Endodermal cell (in vitro differentiated cells): ENCODE measurements at places on chromosomes 7 and 10. TPM values are rescaled to one million over a fixed set of nuclear protein-coding genes. Genes with fewer than 3 reads are reported as not detected.
A peak's percentile ranks its signal among the peaks of the same experiment; 100 is the strongest.

GRCh38 chr7:8178353-8178752 is 83.6 kb downstream of the ICA1 start:
- H3K27ac ChIP-seq = no peak overlapping the region
- no peaks in the 10 kb centered on the region for H3K4me1 ChIP-seq
- H3K27me3 ChIP-seq = no peaks in the 10 kb centered on the region
- H3K36me3 ChIP-seq = no peaks in the 10 kb centered on the region
- no peak overlapping the region for H3K4me3 ChIP-seq
- DNase-seq = no peak

- no peaks in the 10 kb centered on the region for H3K27me3 ChIP-seq
- no peak overlapping the region for H3K4me3 ChIP-seq
- no peaks in the 10 kb centered on the region for H3K36me3 ChIP-seq
- no peak for DNase-seq
- H3K27ac ChIP-seq = no peak overlapping the region
These were observed 288.9 kb upstream of the SEMA3C start for GRCh38 chr7:81207801-81208200.

- no peaks in the 10 kb centered on the region for H3K4me1 ChIP-seq
- no peak overlapping the region for H3K27ac ChIP-seq
- no peak for DNase-seq
- no peak overlapping the region for H3K4me3 ChIP-seq
- H3K36me3 ChIP-seq = no peaks in the 10 kb centered on the region
- peaks cover 75% of the 10 kb centered on the region for H3K27me3 ChIP-seq
These were observed 77.9 kb upstream of the ADO start for GRCh38 chr10:62726638-62727037.

GRCh38 chr7:129163875-129164544 is 19.5 kb downstream of the TSPAN33 start:
- peaks cover 6% of the 10 kb centered on the region for H3K36me3 ChIP-seq
- no peak for DNase-seq
- no peak overlapping the region for H3K27ac ChIP-seq
- no peak overlapping the region for H3K4me3 ChIP-seq
- no peaks in the 10 kb centered on the region for H3K4me1 ChIP-seq

DNA sequence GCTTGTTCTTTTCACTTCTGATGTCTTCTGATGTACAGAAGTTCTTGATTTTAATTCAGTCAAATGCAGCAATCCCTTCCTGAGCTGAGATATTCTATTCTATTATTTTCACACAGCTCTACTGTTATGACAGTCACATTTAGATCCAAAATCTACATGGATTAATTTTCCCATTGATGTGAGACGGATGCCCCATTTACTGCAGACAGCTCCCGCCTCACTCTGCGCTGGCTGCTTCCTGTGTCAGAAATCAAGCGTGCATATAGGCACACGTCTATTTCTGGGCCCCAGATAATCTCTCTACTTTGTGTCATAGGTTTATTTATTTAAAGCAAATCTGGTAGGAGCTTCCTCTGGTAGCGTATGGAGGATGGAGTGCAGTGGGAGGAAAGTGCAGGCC is 6.7 kb downstream of the BNIP3 start:
- H3K27me3 ChIP-seq = no peaks in the 10 kb centered on the region
- H3K4me3 ChIP-seq = no peak overlapping the region
- H3K36me3 ChIP-seq = peaks cover 83% of the 10 kb centered on the region
- H3K4me1 ChIP-seq = no peaks in the 10 kb centered on the region
- DNase-seq = no peak
- H3K27ac ChIP-seq = no peak overlapping the region

GRCh38 chr7:69696686-69697685 is 98.7 kb downstream of the AUTS2 start:
- DNase-seq = no peak
- H3K27ac ChIP-seq = no peak overlapping the region
- H3K4me1 ChIP-seq = peaks cover 35% of the 10 kb centered on the region
- H3K4me3 ChIP-seq = no peak overlapping the region
- no peaks in the 10 kb centered on the region for H3K36me3 ChIP-seq

GRCh38 chr10:63384001-63384400 is 81.8 kb downstream of the JMJD1C start:
- H3K27ac ChIP-seq = no peak overlapping the region
- H3K4me1 ChIP-seq = peaks cover 3% of the 10 kb centered on the region
- no peaks in the 10 kb centered on the region for H3K27me3 ChIP-seq
- peaks cover 16% of the 10 kb centered on the region for H3K36me3 ChIP-seq
- H3K4me3 ChIP-seq = no peak overlapping the region
- DNase-seq = no peak

DNA sequence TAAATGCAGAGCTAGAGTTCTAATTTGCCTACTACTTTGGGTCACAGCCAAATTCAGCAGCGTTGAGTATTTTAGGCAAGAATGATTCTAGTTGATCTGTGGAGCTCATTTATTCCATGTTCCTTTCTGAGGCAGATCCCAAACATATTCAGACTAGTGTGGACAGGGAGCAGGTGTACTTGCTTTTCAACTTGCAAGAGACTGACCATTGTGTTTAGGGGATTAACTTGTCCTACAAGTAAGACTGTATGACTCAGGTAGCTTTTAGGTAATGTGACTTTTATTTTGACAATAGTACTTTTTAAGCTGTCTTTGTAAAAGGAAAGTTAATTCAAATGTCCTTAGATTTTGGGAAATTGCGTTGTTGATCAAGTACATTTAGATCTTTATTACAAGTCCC is 285.5 kb downstream of the TWIST1 start:
- DNase-seq = no peak
- H3K4me3 ChIP-seq = no peak overlapping the region
- no peaks in the 10 kb centered on the region for H3K36me3 ChIP-seq
- no peaks in the 10 kb centered on the region for H3K27me3 ChIP-seq

DNA sequence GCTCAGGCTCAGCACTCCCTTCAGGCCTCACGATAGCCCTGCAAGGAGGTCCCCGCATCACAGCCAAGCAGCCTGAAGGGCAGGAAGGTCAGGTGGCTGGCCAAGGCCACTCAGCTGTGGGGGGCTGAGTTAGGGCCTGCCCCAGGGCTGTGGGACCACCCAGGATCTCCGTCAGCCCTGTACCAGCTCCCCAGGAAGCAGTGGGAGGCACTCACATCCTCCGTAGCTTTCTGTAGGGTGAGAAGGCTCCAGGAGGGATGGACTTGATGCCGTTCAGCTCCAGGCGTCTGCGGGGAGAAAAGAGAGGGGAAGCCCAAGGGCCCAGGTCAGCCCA is 125.9 kb downstream of the SLIT1 start:
- H3K27me3 ChIP-seq = no peaks in the 10 kb centered on the region
- H3K4me3 ChIP-seq = no peak overlapping the region
- no peak overlapping the region for H3K27ac ChIP-seq
- no peaks in the 10 kb centered on the region for H3K36me3 ChIP-seq
- H3K4me1 ChIP-seq = no peaks in the 10 kb centered on the region
- no peak for DNase-seq

- no peaks in the 10 kb centered on the region for H3K36me3 ChIP-seq
- no peaks in the 10 kb centered on the region for H3K4me1 ChIP-seq
- no peak overlapping the region for H3K4me3 ChIP-seq
- DNase-seq = no peak
- H3K27me3 ChIP-seq = no peaks in the 10 kb centered on the region
- H3K27ac ChIP-seq = no peak overlapping the region
These were observed 251.1 kb upstream of the PHYHIPL start for GRCh38 chr10:58925381-58925780.

DNA sequence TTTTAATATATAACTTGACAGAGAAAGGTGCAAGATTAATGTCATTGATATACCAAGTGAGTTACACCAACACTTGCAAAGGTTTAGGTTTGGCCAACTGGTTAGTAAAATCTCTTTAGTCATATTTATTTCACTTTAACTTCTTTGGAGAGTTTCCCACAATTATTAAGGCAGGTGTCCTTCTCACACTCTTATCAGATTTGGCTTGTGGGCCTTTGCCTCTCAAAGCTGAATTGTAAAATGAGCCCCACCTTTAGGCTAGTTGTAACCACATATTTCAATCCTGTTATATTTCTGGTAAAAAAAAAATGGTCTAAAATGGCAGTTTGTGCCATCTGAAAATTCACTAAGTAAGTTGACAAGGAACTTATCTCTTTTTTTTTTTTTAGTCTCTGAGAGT is 26.6 kb upstream of the FOXP2 start:
- H3K4me1 ChIP-seq = no peaks in the 10 kb centered on the region
- no peak overlapping the region for H3K4me3 ChIP-seq
- no peaks in the 10 kb centered on the region for H3K36me3 ChIP-seq
- no peak for DNase-seq
- no peaks in the 10 kb centered on the region for H3K27me3 ChIP-seq

DNA sequence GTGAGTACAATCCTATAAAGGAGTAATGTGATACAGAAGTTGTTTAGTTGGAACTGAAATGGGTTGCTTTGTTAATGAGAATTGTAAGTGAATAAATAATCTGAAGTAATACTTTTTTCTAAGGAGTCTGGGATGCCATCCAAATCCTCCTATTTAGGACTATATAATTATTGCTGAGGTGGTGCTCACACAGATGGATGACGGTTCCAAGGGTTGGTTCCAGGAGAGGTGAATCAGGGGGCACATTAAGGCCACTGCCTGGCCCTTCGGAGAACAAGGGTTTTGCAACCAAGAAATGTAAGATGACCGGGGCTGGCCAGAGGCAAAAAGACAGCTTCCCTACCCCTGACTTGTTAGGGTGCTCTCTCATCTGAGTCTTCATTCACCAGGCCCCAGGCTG is 352.7 kb downstream of the PHTF2 start:
- no peaks in the 10 kb centered on the region for H3K27me3 ChIP-seq
- H3K27ac ChIP-seq = no peak overlapping the region
- H3K4me3 ChIP-seq = no peak overlapping the region

GRCh38 chr10:74529205-74529604 is 297.2 kb upstream of the KAT6B start:
- H3K4me3 ChIP-seq = no peak overlapping the region
- peaks cover 3% of the 10 kb centered on the region for H3K36me3 ChIP-seq
- no peaks in the 10 kb centered on the region for H3K27me3 ChIP-seq
- H3K27ac ChIP-seq = no peak overlapping the region
- H3K4me1 ChIP-seq = peaks cover 3% of the 10 kb centered on the region
- DNase-seq = no peak

DNA sequence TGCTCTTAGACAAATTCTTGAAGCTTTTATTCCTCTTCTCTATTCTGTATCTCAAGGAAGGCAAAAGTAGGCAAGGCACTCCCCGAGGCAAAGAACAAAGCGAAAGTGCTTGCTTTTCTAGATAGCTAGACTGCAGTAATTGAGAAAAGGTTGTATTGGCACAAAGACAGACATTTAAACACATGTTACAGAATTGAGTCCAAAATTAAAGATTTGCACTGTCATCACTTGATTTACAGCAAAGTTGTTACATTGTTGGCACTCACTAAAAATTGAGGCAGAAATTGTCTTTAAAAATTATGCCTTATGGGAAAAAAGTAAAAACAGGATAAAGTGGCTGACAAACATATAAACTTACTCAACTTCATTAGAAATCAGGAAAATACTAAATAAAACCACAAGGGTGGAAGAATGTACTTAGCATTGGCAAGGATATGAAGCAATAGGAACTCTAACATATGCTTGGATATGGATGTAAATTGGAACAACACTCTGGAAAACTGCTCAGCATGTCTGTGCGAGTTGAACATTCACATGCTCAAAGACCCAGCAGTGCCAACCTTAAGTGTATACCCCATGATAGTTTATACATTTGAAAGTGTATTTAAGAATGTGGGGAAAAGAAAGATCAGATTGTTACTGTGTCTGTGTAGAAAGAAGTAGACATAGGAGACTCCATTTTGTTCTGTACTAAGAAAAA is 491.3 kb downstream of the GLRX3 start:
- H3K36me3 ChIP-seq = no peaks in the 10 kb centered on the region
- H3K4me1 ChIP-seq = no peaks in the 10 kb centered on the region
- no peak for DNase-seq
- no peak overlapping the region for H3K4me3 ChIP-seq

DNA sequence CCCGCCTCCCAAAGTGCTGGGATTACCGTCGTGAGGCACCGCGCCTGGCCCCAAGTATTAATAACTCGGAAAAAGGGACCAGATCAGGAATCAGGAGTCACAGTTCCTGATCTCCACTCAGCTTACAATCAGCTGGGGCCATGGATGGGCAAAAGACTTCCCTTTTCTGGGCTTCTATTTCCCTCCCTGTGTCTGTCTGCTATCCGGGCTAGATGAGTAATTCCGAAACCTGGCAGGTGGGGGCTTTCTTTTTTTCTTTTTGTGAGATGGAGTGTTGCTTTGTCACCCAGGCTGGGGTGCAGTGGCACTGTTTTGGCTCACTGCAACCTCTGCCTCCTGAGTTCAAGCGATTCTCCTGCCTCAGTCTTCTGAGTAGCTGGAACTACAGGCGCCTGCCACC is 11.6 kb downstream of the RPS24 start:
- H3K36me3 ChIP-seq = peaks cover 26% of the 10 kb centered on the region
- H3K27ac ChIP-seq = no peak overlapping the region
- no peak overlapping the region for H3K4me3 ChIP-seq
- no peaks in the 10 kb centered on the region for H3K4me1 ChIP-seq
- H3K27me3 ChIP-seq = no peaks in the 10 kb centered on the region
- peak; percentile 59 for DNase-seq

DNA sequence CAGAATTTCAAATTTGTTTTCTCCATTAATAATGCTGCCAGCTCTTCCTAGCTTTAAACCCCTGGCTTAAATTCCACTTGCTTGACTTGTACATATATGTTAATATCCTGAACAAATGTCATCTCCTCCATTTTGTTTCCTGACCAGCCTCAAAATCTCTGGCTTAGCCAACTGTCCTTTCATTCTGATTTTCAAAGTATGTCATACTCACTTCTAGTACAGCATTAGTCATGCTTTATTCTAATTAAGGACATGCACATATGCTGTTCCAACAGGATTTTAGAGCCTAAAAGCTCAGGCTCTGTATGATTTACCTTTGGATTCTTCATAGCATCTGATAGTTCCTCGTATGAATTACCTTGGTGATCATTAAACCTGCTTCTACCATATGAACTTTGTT is 158.3 kb downstream of the ZNF438 start:
- H3K27ac ChIP-seq = no peak overlapping the region
- H3K4me3 ChIP-seq = no peak overlapping the region
- H3K27me3 ChIP-seq = no peaks in the 10 kb centered on the region
- H3K4me1 ChIP-seq = no peaks in the 10 kb centered on the region
- H3K36me3 ChIP-seq = no peaks in the 10 kb centered on the region

- H3K27me3 ChIP-seq = no peaks in the 10 kb centered on the region
- no peak for DNase-seq
- H3K4me3 ChIP-seq = no peak overlapping the region
- H3K36me3 ChIP-seq = no peaks in the 10 kb centered on the region
These were observed 131.8 kb downstream of the PTPN20 start for GRCh38 chr10:47042780-47043750.

- no peak overlapping the region for H3K27ac ChIP-seq
- DNase-seq = no peak
- no peaks in the 10 kb centered on the region for H3K27me3 ChIP-seq
- no peaks in the 10 kb centered on the region for H3K36me3 ChIP-seq
- no peaks in the 10 kb centered on the region for H3K4me1 ChIP-seq
These were observed 22.5 kb upstream of the ECHDC3 start for GRCh38 chr10:11719496-11720259.

- DNase-seq = no peak
- no peaks in the 10 kb centered on the region for H3K27me3 ChIP-seq
- H3K27ac ChIP-seq = no peak overlapping the region
- H3K36me3 ChIP-seq = no peaks in the 10 kb centered on the region
- no peaks in the 10 kb centered on the region for H3K4me1 ChIP-seq
These were observed 398.5 kb upstream of the AKR1E2 start for GRCh38 chr10:4427532-4427931.

- no peak for DNase-seq
- no peaks in the 10 kb centered on the region for H3K4me1 ChIP-seq
- no peaks in the 10 kb centered on the region for H3K27me3 ChIP-seq
- H3K4me3 ChIP-seq = no peak overlapping the region
- H3K27ac ChIP-seq = no peak overlapping the region
These were observed 12.2 kb upstream of the CLCN1 start for GRCh38 chr7:143303733-143304132.

PIK3CG gene
- total RNA-seq = not detected in 3 replicates

COL28A1 gene
- 0.36 to 0.49 TPM (median 0.44 TPM) in 3 replicates for total RNA-seq

POLR2J gene
- total RNA-seq = 48.6 and 50.0 TPM in 2 replicates

ASB4 gene
- not detected in 3 replicates for total RNA-seq

ZCWPW1 gene
- 1.6 to 3.1 TPM (median 2.3 TPM) in 3 replicates for total RNA-seq

ENKUR gene
- 0.25 TPM in 1 of 2 replicates, not detected in the other for total RNA-seq
